ENCODE measurements at places on chromosomes 6 and 20.

GRCh38 chr6:139758209-139758611 is 383.8 kb upstream of the CITED2 start:
- DNase-seq = no peak

- DNase-seq = no peak
Measured at GRCh38 chr6:167712731-167713475, 113.8 kb upstream of the AFDN start.

GRCh38 chr6:157025437-157025836 is 248.3 kb downstream of the ARID1B start:
- no peak for DNase-seq

- DNase-seq = no peak
Measured at GRCh38 chr20:58576603-58576970, 61.4 kb upstream of the APCDD1L start.

DNA sequence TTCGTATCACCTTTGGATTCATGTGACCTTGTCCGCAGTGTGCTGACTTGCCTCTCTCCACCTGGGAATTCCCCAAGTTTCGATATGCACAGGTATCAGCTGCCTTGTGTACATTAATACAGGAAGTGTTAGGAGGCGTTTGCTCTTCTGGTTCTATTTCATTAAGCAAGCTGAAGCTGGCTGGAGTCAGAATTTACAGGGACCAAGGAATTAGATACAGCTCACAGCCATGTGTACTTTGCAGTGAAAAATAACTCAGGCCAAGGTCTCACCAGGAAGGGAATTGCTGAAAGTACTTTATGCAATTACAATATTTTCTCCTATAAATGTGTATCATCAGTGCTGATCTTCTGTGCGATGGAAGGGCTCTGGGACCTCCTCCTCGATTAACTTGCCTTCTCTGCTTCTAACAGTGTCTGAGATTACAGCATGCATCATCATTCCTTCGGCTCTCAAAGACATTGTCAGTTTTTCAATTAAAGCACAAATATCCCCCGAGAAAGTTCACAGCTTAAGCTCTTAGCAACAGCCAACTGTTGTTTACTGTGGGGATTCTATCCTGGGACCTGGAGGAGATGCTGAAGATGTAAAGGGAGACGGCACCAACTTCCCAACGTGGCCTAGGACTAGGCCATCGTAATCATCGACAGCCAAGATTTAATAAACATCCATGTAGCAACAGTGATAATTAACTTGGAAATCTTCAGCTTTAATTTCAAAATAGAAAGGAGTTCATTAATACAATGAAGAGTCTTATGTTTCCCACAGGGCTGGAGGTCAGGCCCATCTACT is 13.8 kb upstream of the TIAM2 start:
- DNase-seq = no peak

- DNase-seq = no peak
Measured at GRCh38 chr6:16078064-16078463, 50.8 kb upstream of the MYLIP start.

- DNase-seq = no peak
Measured at GRCh38 chr6:35174501-35174900, 33.4 kb upstream of the TCP11 start.

DNA sequence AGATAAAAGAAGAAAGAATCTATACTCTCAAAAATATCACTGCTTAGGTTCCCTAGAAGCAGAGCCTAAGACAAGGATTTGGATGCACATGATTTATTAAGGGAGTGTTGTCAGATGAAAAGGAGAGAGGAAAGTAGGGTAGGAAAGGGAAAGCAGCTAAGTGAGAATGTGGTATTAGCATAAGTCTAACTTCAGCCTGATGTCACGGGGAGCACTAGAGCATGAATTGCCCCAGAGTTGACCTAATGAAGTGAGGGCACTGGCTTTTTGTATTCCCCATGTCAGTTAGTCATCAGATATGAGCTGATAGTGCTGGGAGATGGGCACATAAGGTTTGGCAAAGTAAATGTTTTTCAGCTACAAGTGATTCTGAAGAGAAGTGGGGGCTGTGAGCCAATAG is 129.0 kb upstream of the THEMIS start:
- no peak for DNase-seq

- no peak for DNase-seq
Measured at GRCh38 chr6:14436592-14437132, 319.1 kb downstream of the CD83 start.

GRCh38 chr6:28864326-28864923 is 59.4 kb downstream of the TRIM27 start:
- DNase-seq = no peak

GRCh38 chr6:16256781-16257180 is 18.4 kb downstream of the GMPR start:
- DNase-seq = no peak

DNA sequence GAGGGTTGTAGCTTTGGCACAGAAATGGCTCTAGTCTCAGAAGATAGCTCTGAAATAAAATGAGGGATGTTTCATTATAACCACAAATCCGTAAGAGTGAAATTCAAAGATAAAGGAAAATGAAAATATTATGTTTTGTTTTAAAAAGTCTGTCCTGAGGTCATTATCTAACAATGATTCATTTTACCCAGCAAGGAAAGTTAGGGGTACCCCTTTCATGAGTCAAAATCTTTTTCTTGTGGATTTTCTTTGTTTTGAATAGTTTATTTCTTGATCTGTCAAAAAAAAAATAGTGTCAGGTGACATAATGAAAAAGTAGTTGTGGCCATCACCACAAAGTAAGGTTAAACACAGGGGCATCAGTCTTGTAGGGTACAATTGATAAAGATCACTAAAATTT is 59.7 kb upstream of the MYB start:
- no peak for DNase-seq

GRCh38 chr20:54622333-54623295 is 147.2 kb downstream of the DOK5 start:
- DNase-seq = no peak

GRCh38 chr6:3568396-3569082 is 111.7 kb upstream of the SLC22A23 start:
- no peak for DNase-seq

- DNase-seq = peak; percentile 62
Measured at GRCh38 chr6:154410619-154411072, 54.0 kb upstream of the IPCEF1 start.

GRCh38 chr6:70663881-70664466 is 3.7 kb upstream of the SMAP1 start:
- DNase-seq = no peak

DNA sequence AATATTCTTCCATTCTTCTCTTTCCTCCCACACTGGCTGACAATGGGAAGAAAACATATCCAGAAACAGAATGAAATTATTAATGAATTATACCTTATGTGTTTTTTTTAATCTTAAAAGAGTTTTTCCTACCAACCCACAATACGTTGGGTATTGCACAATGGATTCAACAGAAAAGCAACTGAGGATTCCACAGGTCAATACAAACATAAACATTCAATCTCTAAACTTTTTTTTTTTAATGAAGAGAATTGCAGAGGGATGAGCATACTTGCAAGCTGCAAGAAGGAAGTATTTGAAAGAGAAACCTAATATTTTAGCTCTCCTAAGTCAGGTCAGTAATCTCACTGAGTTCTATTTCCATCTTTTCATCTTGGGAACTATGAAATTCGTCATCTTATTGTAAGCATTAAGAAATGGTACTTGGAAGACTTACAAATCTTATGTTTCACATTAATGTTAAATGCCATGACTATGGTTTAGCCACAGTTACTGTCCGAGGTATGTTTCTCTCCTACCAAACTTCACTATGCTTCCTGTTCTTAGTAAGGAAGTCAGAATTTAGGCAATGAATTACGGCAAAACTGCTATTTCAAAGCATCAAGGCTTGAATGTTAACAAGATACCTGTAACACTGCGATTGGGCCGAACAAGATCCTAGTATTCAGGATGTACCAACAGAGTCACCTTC is 100.8 kb downstream of the HIVEP2 start:
- no peak for DNase-seq

DNA sequence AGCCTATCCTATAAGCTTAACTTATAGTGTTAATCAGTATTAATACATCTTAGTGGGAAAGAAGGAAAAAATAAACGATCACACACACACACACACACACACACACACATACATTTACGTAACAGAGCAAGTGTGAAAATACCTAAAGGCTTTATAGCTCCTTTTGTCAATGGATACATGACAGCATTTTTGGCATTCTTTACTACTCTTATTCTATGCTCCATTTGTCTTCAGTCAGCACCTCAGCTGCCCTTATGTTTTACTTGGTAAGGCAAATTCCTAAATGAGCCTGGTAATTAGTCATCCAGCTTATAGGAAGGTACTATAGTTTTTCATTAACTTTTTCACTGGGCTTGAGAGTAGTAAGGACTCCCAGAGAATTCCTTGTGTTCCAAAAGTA is 25.1 kb upstream of the SLC17A3 start:
- DNase-seq = no peak

DNA sequence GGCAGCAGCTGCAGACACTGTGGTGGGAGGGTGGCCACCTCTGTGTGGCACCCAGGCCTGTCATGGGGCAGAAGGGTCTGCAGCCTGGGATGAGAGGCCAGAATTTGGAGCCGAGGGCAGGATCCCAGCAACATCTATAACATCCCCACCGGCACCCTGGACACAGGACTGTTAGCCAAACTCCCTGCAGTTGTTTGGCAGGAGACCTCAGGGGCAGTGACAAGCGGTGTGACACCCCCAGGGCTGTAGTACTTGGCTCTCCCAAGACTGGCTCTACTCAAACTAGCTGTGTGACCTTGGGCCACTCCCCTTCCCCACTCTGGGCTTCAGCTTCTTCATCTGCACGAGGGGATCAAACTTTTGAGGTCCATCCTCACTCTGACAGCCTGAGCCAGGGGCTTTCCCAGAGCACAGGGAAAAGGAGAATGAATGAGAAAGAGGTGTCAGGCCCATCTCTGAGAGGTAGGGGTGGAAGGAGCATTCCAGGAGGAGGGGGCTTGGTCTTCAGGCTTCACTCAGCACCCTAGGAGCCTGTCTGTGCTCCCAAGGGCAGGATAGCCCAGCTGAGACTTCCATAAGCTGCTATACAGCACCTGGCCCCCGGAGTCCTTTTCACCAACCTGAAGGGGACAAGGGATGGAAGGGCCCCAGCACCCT is 64.0 kb downstream of the MDGA1 start:
- no peak for DNase-seq

DNA sequence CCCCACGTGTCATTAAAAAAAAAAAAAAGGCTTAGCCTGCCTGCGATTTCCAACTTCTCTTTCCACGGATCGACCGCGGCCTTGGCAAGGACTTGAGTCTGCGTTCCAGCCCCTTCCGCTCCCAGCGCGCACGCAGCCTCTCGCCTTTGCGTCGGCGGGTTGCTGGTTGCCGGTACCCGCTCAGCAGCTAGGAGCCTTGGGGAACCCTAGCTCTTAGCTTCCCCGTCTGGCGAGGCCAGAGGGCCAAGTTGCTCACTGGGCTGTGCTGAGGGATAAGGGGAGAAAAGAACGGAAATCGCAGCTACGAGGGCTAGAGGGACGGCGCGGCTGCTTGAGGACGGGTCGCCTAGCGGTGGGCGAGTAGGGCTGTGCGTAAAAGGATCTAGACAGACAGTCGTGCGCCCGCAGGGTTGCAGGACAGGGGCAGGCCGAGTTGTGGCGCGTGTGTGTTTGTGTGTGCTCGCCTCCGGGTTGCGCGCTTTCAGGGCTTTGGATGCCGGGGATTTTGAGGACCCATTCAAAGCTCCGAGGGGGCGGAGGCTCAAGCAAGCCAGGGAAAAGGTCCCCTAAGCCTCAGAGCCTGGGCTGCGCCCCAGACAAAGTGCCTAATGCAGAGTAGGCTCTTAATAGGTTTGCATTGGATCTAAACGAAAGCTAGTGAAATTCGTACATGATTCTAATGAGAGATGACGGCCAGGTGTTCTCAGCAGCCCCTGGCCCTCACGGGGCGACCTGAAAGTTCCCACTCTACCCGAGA is 40.5 kb upstream of the OSTM1 start:
- DNase-seq = peak; percentile 69

DNA sequence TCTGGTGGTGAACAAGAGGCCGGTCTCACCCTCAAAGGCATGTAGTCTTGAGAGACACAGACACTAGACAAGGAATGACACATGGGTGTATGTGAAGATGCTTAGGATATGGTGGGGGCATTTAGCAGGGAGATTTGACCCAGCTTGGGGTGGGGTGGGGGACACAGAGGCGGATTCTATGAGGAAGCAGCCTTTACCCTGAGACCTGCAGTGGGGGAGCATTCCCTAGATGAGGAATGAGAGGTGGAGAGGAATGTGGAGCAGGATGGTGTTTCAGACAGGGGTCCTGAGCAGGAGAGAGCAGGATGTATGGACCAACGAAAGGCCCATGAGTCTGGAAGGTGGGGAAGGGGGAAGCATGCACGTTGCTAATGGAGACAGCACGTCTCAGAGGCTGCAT is 57.8 kb downstream of the PHACTR3 start:
- DNase-seq = no peak

GRCh38 chr6:105932440-105932839 is 153.7 kb upstream of the PRDM1 start:
- no peak for DNase-seq

GRCh38 chr6:69578361-69578890 is 218.4 kb downstream of the LMBRD1 start:
- DNase-seq = no peak

- DNase-seq = no peak
Measured at GRCh38 chr6:79821859-79822258, 125.5 kb downstream of the ELOVL4 start.

DNA sequence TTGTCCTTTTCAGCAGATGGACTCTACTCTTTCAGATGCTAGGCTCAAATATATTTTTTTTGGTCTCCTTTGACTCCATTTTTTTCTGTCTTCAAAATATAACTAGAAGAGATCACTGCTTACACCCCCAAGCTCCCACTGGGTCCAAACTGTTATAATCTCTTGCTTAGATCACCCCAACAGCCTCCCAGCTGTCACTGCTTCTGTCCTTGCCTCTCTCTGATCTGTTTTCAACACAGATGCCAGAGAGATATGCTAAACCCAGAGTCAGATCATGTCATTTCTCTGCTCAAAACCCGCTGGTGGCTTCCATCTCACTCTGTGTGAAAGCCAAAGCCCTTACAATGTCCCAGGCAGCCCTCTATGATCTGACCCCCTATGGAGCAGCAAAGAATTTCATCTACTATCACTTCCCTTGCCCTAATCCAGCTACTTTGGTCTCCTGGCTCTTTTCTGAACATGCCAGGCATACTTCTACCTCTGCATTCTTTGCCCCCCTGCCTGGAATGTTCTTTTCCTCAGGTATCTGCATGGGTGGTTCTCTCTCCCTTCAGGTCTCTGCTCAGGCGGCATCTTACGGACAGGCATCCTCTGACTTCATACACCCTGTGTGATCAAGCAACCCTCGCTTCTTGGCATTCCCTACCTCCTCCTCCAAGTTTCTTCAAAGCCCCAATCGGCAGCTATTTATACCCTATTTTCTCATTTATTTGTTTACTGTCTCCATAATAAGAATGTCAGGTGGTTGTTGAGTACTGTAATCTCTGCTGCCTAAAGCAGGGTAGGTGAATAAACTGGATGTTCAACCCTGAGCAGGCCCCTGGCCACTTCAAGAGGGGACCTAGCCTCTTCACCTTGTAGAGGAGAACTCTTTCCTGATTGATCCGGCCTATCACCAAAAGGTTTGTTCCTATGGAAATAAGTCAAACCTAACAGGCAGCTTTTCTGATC is 43.6 kb upstream of the SLC4A11 start:
- no peak for DNase-seq

GRCh38 chr20:62838128-62838891 is 21.5 kb downstream of the COL9A3 start:
- no peak for DNase-seq

GRCh38 chr6:112286500-112287144 is 32.3 kb upstream of the LAMA4 start:
- DNase-seq = no peak

- DNase-seq = peak; percentile 17
Measured at GRCh38 chr20:36775196-36775595, 1.6 kb upstream of the DSN1 start.

- no peak for DNase-seq
Measured at GRCh38 chr20:46135856-46136633, 17.9 kb downstream of the CD40 start.

Data from muscle of arm (tissue), 14 donors.